ENCODE measurements at places on chromosomes 12 and 14.

DNA sequence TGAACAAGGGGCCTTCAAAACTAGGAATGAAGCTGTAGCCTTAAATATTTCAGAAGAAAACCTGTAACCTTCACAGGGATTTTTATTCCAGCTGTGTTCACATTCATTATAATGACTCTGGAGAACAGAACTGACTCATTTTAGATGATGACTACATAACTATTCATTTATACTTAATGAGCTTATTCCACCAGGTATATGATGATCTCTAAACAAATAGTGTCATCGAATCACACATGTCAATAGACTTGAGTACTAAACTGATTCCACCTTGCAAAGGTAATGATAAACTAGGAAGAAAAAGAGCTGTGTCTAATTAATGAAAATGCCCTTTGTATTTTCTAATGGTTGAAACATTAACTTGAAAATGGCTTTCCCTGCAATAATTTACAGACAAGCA is 433.2 kb downstream of the PDZRN4 start:
- DNase-seq, result no peak

DNA sequence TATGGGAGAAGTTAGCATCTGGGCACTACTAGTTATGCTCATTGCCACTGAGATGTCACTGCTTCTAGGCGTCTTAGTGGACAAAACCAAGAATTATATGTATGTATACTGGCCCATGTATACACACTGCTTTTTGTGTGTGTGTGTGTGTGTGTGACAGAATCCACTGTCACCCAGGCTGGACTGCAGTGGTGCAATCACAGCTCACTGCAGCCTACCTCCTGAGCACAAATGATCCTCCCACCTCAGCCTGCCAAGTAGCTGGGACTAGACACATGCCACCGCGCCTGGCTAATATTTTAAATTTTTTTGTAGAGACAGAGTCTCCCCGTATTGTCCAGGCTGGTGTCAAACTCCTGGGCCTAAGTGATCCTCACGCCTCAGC is 25.2 kb downstream of the LIMA1 start:
- DNase-seq, result no peak

GRCh38 chr14:105340821-105341733 is 26.5 kb downstream of the PACS2 start:
- DNase-seq, result peak; percentile 87

GRCh38 chr14:30988509-30988908 is 36.9 kb upstream of the AP4S1 start:
- DNase-seq, result no peak

- no peak for DNase-seq
Measured at GRCh38 chr14:72942934-72943333, 16.7 kb downstream of the DCAF4 start.

DNA sequence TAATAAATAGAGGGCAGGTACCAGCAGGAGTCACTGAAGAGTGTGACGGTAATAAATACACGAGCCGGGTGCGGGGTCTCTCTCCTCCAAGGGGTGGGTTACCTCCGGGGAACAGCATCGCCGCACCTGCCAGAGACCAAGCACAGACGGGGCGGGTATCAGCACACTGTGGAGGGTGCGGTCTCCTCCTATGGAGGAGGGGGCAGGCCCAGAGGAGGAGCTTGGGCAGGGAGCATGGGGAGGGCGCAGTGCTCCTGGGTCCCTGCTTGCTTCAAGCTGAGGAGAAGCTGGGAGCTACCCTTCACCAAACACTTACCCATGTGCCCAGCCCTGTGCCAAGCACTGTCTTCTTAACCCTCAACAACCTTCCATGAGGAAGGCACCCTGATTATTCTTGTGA is 12.8 kb downstream of the PGF start:
- DNase-seq, result no peak

DNA sequence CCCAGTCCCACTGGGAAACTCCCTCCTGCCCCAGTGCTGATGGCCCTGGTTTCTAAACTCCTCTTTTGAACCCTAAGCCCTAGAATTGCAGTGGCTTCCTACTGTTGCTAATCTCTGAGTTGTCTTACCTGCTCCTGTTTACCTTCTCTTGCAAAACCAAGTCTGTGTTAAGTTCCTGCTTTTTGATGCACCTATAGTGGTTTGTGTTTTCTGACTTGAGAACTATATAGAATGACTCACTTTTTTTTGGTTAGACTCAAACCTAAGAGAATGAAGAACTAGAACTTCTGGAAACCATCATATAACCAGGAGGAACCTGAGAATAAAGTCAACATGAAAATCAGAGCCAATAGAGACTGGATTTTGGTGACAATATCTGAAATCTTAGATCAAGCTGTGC is 5.5 kb upstream of the GAS2L3 start:
- DNase-seq, result no peak

DNA sequence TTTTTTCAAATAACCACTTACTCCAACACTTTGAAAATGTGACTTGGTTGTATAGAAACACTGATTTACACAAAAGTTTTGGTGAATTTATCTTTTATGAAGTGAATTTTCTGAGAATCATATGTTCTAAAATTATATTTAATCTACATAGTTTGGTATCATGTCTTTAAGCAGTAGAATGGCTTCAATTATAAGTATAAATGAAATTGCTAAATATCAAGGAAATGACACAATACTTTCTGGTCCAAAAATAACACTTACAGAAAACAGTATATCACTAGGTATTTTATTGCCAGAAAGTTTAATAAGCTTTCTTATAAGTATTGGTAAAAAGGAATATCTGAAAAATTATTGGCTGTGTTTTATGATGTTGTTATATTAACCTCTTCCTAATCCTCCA is 90.9 kb downstream of the SRGAP1 start:
- no peak for DNase-seq

GRCh38 chr14:103762036-103762435 is 46.4 kb downstream of the ZFYVE21 start:
- no peak for DNase-seq

DNA sequence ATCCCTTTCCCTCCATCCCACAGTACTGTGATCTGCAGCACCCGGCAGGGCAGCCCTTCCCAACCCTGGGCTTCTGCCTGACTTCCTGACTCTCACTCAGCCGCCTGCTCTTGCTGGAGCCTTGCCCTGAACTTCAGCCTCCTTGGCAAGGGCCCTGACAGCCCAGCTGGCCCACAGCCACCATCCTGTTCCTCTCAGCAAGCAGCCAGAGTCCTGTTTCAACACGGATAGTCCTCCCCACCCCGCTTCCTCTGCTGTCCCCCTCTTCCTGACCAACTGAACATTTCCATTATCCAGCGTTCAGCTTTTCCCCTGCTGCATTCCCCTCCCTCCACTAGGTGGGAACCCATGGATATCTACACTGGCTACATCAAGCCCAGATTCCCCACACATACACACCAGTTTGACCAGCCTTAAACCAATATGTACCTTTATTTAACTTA is 74.0 kb upstream of the MDM1 start:
- DNase-seq, result no peak

DNA sequence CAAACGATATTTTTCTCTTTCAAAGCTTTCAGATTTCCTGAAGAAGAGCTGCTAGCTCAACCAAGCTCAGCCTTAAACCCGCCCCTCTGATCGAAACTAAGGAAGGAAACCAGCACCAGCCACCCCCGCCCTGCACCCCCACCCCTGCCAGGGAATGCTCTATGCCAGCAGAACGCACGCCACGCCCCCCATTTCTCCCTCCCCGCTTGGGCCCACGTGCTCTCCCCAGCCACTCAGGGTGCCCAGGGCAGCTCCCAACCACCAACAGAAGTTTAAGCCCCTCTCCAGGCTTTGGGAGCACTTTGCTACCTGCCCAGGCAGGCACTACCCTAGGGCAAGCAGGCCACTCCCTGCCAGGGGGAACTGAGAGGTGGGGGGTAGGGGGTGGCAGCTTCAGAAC is 18.8 kb upstream of the KRT78 start:
- no peak for DNase-seq

Measured in NCI-H526 treated with DMSO at 0.1 percent for 48 hours (cell line).